ENCODE measurements at places on chromosomes 5 and 9.

DNA sequence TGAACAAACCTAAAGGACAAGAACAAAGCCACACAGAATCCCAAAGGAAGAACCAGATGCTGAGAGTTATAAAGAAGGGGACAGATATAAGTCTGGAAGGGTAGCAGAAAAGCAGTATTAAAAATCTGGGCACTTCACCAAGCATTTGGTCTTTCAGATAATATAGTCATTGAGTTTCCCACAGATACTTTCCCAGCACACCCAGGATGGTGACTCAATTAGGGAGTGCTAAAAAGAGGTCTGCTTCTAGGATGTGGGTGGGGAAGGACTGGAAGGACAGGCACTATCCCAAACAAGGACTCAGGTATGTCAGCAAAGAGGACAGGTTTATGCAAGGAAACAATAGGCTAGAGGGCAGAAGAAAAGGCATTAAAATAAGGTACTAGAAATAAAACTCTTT lies 59.3 kb downstream of the DIAPH1 start:
- DNase-seq = no peak

DNA sequence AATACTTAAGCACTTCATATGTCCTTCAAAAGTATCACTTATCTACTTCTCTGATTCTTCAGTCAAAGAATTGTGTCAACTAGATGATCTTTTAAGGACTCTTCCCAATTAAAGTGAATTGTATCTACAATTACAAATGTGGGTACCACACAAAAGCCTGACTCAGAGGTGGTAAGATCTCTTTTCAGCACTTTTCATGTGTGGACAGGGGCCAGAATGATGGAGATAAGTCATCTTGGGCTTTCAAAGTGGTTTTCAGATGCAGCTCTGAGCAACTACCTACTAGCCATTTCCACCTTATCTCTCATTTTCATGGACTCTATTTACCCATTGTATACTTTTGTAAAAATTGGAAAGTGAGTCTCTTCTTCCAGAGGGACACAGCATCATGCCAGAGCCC lies 8.4 kb downstream of the COX7C start:
- DNase-seq = no peak

- DNase-seq = no peak
These were observed 48.7 kb upstream of the ACTBL2 start for GRCh38 chr5:57531333-57531732.

GRCh38 chr9:90018688-90019087 lies 413.9 kb downstream of the GADD45G start:
- DNase-seq = no peak

- no peak for DNase-seq
These were observed 855.5 kb upstream of the DMAC1 start for GRCh38 chr9:8655071-8655470.

- DNase-seq = no peak
These were observed 764 bp upstream of the VDAC1 start for GRCh38 chr5:134005417-134006061.

- no peak for DNase-seq
These were observed 247.2 kb downstream of the KIF4B start for GRCh38 chr5:155260798-155261197.
